NCI-H1930 (cell line): ENCODE measurements at places on chromosomes 7 and 10.

GRCh38 chr7:142379201-142379885 is 121.5 kb upstream of the PRSS58 start:
- peak; percentile 96 for DNase-seq

DNA sequence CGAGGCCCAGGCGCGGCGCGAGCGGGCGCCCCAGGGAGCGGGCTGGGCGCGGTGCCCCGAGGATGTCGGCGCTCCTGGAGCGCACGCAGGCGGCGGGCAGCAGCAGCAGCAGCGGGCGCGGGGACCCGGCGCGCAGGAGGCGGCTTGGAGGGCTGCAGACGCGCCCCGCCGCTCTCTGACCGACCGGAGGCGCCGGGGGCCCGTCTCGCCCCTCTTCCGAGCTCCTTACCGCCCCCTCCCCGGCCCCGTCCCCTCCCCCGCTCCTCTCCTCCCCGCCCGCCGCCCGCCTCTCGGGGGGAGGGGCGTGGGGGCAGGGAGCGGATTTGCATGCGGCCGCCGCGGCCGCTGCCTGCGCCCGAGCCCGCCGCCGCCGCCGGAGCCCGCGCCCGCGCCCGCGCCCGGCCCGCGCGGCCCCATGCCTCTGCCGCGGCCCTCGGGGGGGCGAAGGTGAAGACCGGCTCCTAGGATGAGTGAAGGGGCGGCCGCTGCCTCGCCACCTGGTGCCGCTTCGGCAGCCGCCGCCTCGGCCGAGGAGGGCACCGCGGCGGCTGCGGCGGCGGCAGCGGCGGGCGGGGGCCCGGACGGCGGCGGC is at the start of gene NRG3:
TSS of gene NRG3 (plus strand) at position 320 of the 592 bp plus-strand sequence.
- DNase-seq: no peak

DNA sequence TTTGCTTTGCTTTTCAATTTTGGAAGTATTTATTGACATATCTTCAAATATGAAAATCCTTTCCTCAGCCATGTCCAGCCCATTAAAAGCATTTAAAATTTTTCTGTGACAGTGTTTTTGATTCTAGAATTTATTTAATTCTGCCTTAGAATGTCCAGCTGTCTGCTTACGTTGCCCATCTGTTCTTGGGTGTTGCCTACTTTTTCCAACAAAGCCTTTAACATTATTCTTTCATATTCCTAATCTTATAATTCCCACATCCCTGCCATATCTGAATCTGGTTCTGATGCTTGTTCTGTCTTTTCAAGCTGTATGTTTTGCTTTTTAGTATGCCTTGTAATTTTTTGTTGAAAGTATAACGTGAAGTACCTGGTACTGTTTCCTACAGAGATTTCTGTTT is 204.7 kb upstream of the VSTM2A start:
- DNase-seq: no peak

DNA sequence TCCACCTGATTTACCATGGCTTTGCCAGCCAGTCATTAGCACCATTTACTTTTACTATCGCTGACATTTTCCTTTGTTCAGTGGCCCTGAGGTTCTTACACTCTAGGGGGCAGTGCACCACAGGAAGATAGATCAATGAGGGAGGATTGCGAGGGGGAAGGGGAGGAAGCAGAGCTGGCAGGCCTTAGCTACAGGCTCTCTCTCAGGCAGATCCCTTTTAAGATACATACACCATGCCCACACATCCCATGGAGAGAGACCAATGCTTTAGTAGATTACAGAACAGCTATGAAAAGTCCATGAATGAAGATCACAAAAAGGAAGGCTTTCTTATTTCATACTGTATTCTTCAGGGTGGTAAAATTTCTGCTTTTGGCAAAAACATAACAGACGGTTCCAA is 47.4 kb downstream of the DENND11 start:
- DNase-seq: peak; percentile 82

DNA sequence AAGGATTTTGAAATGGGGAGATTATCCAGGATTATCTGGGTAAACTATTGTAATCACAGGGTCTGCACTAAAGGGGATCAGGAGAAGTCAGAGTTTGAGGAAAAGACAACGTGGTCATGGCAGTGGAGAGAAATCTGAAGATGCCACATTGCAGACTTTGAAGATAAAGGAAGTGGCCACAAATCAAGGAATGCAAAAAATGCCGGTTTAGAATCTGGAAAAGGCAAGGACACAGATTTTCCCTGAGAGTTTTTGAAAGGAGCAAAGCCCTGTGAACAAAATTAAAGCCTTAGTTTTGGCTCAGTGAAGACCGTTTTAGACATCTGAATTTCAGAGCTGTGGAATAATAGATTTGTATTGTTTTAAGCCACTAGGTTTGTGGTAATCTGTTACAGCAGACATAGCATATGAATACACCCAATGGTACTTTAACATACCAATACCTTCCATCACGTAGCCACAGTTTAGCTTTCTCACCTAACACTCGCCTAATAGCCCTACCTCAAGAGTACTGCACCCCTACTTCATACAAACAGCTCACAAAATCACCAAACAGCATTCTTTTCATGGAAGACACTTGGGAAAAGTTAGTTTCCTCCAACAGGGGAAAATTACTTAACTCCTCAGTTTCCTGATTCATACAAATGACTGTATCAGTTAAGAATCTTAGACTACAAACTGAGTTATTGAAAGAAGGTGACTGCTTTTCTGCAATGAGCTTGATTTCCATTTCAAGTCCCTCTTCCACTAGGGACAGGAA is 446.5 kb downstream of the INHBA start:
- no peak for DNase-seq

GRCh38 chr10:53135897-53136253 is 363.3 kb upstream of the MBL2 start:
- no peak for DNase-seq

- DNase-seq: peak; percentile 14
Observed at GRCh38 chr7:155190688-155191087, 107.0 kb upstream of the INSIG1 start.

DNA sequence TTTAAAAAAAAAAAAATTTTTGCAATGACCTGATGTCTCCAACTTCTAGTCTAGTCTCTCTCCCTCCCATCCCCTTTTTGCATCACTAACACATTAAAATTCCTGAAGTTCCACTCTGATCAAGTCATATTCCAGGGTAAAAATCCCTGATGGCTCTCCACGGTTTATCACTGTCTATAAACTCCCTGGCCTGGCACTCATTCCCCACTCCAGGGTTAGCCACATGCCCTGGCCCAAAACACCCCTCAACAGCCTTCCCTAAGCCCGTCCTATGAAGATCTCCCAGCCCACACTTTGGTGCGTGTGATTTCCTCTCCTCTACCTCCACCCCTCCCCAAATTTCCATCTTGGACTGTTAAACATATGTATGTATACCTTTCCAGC is 125.4 kb downstream of the JAZF1 start:
- no peak for DNase-seq

GRCh38 chr7:151251689-151252560 is 3.4 kb upstream of the SMARCD3 start:
- peak; percentile 49 for DNase-seq

GRCh38 chr7:113625494-113626102 is 293.2 kb downstream of the PPP1R3A start:
- no peak for DNase-seq

DNA sequence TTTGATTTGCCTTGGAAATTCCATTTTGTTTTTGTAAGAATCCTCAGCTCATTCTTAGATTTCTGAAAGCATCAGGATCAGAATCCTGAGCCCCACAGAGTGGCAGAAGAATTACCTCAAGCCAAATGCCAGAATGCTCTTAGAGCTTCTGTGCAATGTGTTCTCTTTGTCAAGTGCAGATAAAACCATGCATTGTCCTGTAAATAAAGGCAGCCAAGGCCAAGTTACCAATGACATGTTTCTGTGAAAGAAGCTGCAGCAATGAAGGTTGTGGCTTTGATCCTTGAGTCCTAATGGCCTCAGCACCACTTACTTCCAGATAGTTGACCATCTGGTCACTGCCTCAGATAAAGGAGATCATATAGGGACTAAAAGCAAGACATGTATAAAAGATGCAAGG is 343.3 kb upstream of the AKR1E2 start:
- no peak for DNase-seq

DNA sequence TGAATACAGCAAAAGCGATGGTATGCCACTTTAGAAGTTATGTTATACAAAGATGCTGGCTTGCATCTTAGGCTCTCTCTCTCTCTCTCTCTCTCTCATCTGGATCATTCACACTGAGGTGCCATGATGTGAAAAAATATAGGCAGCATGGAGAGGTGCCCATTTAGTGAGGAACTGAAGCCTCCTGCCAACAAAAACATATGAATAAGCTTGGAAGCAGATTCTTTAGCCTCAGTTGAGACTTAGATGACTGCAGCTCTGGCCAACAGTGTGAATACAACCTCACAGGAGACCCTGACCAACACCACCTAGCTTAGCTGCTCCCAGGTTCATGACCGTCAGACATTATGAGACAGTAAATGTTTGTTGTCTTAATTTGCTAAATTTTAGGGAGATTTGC is 560.1 kb upstream of the LRRTM3 start:
- no peak for DNase-seq

GRCh38 chr7:91330191-91330808 is 66.1 kb downstream of the FZD1 start:
- DNase-seq: no peak

GRCh38 chr10:103612462-103613365 is 119.2 kb downstream of the NEURL1 start:
- no peak for DNase-seq

GRCh38 chr10:80204677-80205476 is 460 bp downstream of the ANXA11 start:
- no peak for DNase-seq

GRCh38 chr10:90885176-90885575 is 13.4 kb downstream of the RPP30 start:
- DNase-seq: no peak

- DNase-seq: no peak
Observed at GRCh38 chr10:102918817-102919245, 737 bp downstream of the CNNM2 start.

DNA sequence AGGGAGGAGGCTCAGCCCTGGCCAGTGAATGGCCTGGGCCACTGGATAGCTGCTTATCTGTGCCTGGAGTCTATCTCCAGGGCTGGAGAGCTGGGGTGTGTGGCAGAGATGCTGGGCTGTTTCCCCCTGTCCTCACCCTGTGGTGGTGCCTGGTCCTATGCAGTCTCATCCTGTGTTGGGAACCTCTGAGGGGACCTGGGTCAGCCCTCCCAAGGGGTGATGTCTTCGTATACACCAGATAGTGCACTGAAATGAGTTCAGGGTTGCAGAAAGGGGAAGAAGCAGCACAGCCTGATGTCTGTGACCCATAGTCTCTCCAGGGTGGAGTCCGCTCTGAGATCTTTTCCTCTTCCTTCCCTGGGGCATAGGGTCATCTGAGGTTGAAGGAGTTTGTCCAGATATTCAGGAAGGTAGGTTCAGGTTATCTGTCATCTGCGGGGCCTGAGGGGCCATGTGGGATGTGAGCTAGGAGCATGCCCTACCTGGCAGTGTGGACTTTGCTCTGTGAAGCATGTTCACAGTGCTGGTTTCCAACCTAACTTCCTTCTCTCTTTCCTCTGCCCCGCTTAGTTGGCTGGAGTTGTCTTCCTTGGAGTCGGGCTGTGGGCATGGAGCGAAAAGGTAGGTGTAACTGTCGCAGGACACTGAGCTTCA is 33.4 kb upstream of the SH2D4B start:
- no peak for DNase-seq

DNA sequence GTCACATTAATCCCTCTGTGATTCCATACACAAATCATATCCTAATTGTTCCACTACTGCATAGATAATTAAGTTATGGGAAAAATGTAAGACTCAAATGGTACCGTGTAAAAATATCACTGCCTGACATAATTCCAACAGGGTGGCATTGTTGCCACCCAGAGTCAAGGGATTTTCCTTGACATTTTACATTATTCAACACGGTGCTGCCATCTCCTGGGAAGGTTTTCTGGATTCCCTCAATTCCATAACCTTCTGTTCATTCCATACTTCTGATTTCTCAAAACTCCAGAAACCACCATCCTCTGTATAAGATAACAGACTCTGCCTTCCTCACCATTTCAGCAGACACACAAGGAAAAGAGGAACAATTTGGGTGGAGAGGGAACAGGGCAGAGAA is 495.9 kb downstream of the XPNPEP1 start:
- no peak for DNase-seq

GRCh38 chr7:16078076-16078952 is 343.0 kb downstream of the CRPPA start:
- DNase-seq: peak; percentile 37

DNA sequence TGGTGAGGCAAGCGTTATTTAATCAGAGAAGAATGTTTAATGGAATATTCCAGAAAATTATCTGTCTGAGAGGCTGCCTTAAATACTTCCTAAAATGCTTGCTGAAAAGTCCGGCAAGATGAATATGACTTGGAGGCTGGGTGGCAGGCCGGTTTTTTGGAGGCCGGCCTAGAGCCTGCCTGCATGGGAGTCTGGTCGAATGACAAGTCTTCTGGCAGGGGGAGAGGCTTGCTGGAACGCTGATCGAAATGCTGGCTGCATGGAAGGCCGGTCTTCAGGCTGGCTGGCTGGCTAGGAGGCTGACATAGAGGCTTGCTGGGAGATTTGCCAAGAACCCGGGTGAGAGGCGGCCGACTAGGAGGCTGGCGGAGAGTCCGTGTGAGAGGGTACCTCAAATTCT is 135.7 kb downstream of the OR13A1 start:
- DNase-seq: no peak

GRCh38 chr7:3616306-3616705 is 315.3 kb downstream of the SDK1 start:
- DNase-seq: peak; percentile 2

- no peak for DNase-seq
Observed at GRCh38 chr10:122402548-122403131, 28.1 kb downstream of the PLEKHA1 start.

DNA sequence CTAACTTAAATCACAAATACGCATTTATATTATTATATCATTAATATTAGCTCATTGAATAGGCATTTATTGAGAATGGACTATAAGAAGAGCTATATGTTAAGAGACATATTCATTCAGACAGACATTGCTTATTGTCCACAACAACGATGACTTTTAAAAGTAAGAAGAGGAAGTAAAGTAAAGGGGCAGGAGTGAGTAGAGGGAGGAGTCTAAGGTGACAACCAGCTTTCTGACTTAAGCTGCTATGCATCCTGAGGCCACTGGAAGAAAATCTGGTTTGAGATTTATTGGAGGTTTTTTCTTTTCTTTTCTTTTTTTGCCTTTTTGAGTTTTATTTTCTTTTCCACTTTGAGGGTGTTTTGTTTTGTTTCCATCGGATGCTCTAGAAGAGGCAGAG is 723.5 kb downstream of the GRM8 start:
- DNase-seq: no peak

- no peak for DNase-seq
Observed at GRCh38 chr7:98534493-98534892, 82.6 kb upstream of the NPTX2 start.

GRCh38 chr10:123573236-123574108 is 92.7 kb upstream of the GPR26 start:
- peak; percentile 29 for DNase-seq

GRCh38 chr7:875476-876076 is 778 bp upstream of the GET4 start:
- no peak for DNase-seq
